ENCODE measurements at places on chromosomes 7 and 10. TPM values are rescaled to one million over a fixed set of nuclear protein-coding genes. Genes with fewer than 3 reads are reported as not detected.
A peak's percentile ranks its signal among the peaks of the same experiment; 100 is the strongest.

DNA sequence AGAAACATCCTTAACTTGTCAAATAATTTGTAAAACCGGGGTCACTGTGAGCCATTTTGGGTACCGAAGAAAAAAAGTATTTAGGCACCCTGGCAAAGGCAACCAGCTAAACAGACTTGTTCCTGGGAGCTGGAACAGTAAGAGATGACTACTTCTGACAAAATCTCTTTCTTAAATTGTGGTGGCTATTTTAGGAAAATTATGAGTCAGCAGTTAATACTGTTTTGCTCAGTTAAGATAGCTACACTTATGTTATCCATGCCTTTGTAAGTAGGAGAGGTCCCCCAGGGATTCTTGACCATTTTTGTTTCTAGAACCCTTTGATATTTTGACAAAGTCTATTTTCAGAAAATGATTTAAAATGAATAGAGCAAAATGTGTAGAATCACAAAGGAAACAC, 68.7 kb downstream of the TAX1BP1 start:
- peak; percentile 27 for DNase-seq

DNA sequence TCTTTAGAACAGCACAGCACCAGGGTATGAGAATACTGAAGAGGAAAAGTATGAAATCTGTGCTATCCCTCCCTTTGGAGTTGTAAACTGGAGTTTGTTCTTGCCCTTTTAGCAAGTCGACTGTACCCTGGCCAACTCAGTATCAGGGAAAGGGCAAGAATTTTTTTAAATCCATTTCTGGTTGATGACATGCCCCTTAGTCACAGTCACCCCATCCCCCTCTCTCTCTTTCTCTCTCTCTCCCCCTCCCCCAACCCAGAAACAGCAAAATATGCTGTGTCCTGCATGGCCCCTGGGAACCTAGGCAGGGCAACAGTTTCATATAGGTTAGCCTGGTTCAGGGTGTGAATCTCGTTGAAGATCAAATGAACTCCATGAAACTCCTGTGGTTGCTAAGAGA, 177.7 kb upstream of the ADO start:
- no peak for DNase-seq

- no peak for DNase-seq
Observed at GRCh38 chr7:64619705-64620104, 46.2 kb upstream of the ZNF107 start.

GRCh38 chr7:121083790-121084251, 95.3 kb downstream of the CPED1 start:
- peak; percentile 79 for DNase-seq

GRCh38 chr10:98886686-98887085, 349.0 kb downstream of the HPSE2 start:
- DNase-seq, result peak; percentile 27

Gene HOXA2
- polyA plus RNA-seq, result 0.27 TPM

Gene RBM20
- polyA plus RNA-seq, result not detected

Gene SAP25
- polyA plus RNA-seq, result 0.70 TPM
